ENCODE measurements at places on chromosomes 13 and 19.

DNA sequence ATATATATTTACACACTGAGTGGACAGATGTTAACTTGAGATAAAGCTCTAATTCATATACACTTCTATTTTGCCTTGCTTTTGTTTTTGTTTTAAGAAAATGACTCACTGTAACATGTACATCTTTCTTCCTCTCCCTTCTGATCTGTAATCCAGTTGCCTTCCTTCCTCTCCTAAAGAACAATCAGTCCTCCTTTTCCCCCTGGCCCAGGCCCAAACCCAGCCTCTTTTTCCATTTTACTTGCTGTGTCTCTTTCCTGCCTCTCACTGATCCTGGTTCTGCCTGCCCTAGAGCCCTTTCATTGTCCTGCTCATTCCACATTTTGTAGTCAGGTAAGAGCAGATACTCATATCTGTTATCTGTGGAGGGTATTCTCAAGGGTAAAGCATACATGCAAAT is 50.8 kb downstream of the ZAR1L start:
- DNase-seq: no peak

GRCh38 chr13:34413538-34414210 is 528.4 kb upstream of the NBEA start:
- DNase-seq: no peak

DNA sequence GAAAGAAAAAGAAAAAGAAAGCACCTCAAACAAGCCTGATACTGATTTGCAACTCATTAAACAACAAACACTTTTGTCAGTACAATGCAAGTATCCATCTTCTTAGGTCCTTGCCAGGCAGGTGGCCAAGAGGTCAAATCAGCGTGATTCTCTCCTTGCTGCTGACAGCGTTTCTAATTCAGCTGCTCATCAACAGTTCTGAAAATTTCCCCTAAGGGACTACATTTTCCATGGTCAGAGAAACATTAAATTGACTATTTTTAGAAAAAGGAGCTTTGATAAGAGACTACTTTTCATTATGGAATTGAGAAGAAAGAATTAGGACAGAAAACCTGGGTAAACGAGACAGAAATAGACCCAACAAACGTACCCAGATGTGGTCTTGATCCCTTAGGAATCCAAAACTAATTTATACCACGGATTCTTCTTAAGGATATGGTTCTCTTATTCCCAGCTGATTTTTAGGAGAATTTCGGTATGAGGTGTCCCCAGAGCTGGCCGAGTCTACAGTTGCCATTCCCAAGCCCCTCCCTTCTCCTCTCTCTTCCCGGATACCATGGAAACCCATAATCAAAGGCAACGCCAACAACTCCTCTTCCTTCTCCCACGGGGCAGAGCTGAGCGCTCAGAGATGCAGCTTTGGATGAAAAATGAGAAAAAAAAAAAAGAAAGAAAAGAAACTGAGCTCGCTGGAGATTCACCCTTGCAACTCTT is 29.5 kb upstream of the CEBPG start:
- DNase-seq: peak; percentile 43

GRCh38 chr13:98071316-98071715 is 71.6 kb upstream of the FARP1 start:
- no peak for DNase-seq

DNA sequence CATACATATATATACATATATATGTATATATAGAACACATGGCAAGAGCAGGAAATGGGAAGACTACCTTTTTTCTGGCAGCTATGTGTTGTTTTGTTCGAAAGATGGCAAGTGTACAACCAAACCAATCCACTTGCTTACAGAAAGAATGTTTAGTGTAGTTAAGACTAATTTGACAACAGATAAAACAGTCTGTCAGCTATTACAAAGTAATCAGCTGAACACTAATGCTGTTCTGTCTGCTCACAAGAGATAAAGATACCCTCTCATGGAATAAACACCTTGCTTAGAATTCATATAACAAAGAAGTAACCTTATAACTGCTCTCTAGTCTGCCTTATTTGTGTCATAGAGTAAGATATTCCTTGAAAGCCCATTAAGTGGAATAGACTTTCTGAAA is 858 bp upstream of the KCNRG start:
- DNase-seq: no peak

- no peak for DNase-seq
These were observed 467 bp downstream of the LAMP1 start for GRCh38 chr13:113297370-113298042.

DNA sequence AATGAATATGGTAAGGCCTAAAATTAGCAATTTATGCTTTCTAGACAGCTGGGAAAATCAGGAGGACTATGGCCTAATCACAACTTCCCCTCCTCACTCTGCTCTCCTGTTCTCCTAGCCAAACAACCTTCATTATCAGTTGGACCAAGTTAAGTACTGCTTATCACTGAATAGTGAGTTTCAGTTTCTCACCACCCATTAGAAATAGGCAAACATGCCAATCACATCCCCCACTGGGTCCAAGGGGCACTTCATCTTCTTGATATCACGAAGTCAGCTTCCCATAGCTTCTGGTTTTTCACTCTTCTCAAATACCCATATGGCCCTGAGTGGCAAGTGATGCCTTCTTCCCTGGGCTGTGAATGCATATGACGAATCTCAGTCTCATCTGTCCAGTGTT is 689.6 kb downstream of the SLITRK5 start:
- no peak for DNase-seq

GRCh38 chr13:38875186-38875875 is 115.3 kb downstream of the STOML3 start:
- no peak for DNase-seq

GRCh38 chr19:2607712-2608601 is 94.5 kb downstream of the GNG7 start:
- DNase-seq: no peak

GRCh38 chr19:54461613-54462012 is 2.0 kb downstream of the LENG9 start:
- no peak for DNase-seq

GRCh38 chr19:47467914-47468313 is 3.8 kb downstream of the SLC8A2 start:
- no peak for DNase-seq

- peak; percentile 28 for DNase-seq
These were observed 5.9 kb upstream of the C1QTNF9B start for GRCh38 chr13:23902975-23903905.

DNA sequence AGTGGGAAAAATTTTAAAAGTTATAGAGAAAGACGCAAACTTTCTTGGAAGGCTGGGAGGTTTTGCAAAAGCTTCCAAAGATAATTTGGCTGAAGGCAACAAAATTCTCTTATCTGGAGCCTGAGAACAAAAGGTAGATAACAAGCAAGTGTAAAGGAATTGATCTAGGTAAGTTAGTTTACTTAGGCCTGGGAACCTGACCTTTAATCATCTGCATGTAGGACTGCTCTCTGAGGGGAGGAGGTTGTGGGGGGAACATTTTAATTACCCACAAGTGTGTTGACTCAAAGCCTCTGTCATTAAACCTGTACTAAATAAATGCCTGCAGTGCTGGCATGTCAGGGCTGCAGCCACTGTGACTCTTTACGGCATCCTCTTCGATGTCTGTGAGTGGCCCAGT is 532.3 kb upstream of the SLITRK5 start:
- no peak for DNase-seq

DNA sequence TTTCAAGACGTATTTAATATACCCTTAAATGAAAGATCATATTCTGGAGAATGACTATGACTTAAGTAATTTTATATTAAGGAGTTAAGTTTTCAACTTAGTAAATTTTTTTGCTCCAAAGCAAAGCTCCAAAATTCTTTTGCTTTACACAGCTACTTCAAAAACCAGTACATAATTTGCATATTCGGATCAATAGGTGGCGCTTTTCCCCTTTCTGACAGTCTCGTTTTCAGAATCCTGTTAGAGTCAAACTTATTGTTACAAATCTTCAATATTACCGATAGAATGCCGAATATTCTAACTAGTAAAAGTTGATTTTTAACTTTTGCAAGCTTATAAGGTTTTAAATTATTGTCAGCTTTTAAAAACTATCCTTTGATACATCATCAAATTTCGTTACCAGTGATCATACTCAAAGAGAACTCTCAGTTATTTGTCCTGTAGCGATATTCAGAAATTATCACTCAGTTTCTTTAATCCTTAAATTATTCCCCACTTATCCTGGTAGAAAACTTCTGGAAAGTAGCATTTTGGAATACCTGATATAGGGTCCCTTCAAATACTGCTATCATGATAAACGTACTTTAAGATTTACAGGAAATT is 852.7 kb upstream of the KLHL1 start:
- DNase-seq: no peak

DNA sequence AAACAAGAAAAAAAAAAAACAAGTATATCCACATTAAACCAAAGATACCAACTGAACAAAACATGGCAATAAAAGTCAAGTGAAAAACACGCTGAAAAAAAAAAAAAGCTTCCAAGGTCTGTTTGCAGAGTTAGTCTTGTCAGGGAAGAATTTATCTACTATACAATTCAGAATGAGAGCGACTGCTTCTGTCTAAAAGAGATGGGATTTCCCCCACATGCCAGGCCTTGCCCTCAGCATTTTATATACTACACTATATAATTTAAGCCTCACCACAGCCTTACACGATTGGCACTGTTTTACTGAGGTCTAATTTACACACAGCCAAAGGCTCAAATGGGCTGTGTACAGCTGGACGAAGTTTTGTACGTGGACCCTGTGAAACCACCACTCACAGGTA is 67.3 kb downstream of the FOXO1 start:
- DNase-seq: no peak

- no peak for DNase-seq
These were observed 4.9 kb downstream of the ACTMAP start for GRCh38 chr19:40745402-40745780.

DNA sequence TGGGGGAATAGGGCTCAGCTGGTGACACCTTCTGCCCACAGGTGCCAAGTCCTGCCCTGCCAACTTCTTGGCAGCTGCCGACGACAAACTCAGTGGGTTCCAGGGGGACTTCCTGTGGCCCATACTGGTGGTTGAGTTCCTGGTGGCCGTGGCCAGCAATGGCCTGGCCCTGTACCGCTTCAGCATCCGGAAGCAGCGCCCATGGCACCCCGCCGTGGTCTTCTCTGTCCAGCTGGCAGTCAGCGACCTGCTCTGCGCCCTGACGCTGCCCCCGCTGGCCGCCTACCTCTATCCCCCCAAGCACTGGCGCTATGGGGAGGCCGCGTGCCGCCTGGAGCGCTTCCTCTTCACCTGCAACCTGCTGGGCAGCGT is 2.1 kb downstream of the P2RY11 start:
- no peak for DNase-seq

GRCh38 chr19:1250437-1251260 is 2.3 kb downstream of the MIDN start:
- DNase-seq: peak; percentile 84

GRCh38 chr13:81017513-81018152 is 676.7 kb upstream of the SPRY2 start:
- peak; percentile 42 for DNase-seq

DNA sequence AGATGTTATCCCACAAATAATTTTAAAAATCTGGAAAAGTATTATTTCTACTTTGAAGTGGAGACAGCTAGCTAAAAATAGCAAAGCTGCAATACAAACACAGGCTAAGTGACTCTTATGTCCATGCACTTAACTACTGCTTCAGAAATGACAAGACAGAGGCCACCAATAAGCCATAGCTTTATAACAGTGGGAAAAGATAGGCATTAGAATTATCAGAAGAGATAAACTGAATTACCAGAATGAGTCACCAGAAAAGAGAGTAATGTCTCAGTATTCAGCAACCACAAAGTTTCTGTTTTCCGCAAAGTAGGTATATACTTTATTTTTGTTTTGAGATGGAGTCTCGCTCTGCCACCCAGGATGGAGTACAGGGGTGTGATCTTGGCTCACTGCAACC is 17.1 kb downstream of the CLN5 start:
- DNase-seq: no peak

DNA sequence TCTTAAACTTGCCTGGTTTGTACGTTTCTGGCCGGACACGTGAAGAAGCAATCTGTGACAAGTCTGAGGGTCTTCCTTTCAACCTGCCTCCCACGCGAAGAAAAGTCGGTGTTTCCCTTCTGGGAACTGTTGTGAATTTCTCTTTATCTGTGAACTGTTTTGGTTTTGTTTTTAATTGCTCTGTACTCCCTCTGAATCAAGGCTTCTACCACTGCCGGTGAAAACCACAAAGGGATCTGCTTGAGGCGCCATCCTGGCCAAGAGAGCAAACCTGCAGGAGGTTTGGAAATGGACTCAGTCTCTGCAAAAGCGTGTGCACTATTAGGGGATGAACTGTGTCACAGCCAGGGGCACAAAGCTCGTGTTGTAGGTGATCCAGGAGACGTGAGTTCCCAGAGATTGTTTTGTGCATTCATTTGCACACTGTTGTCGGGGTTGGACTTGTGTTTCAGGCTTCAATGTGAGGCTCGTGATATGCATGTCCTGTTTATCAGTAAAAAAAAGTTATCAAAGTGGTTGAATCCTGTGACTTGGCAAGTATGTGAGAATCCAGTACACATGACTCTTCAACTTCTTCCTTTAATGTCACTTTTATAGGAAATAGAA is 9.7 kb downstream of the SIGLEC8 start:
- DNase-seq: no peak

GRCh38 chr13:55302568-55302967 is 1838.2 kb upstream of the PRR20A start:
- no peak for DNase-seq

DNA sequence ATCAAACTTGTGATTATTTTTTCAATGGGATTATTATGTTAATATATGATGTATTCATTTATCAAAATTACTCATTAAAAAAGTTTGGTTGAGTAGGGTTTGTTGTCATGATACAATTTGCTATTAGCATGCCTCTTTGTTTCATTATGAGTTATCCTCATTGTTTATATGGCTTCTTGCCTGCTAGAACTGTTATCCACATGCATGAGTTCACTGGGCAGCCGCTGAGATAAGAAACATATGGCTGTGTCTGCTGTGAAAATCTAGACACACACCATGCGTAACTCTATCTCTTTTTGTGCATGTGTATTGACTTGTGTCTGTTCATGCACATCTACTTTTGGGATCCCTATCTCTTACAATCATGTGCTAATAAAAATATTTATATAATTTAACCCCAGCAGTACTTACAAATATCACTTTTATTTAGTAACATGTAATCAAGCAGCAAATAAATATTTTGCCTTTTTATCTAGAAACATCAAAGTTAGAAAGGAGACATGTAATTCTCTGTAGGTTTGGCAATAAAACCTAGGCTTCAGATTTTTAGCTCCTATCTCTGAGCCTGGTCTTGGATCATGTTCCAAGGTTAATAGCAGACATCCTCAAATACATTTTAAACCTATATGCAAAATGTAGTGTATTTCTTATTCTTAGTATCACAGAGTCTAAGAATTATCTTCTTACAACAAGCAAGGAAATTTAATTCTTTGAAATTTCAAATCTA is 11.2 kb upstream of the KLF12 start:
- DNase-seq: no peak
